ENCODE measurements at places on chromosomes 6 and 20.
A peak's percentile ranks its signal among the peaks of the same experiment; 100 is the strongest.

- no peak for DNase-seq
These were observed 225.1 kb downstream of the UBE3D start for GRCh38 chr6:82840571-82840970.

DNA sequence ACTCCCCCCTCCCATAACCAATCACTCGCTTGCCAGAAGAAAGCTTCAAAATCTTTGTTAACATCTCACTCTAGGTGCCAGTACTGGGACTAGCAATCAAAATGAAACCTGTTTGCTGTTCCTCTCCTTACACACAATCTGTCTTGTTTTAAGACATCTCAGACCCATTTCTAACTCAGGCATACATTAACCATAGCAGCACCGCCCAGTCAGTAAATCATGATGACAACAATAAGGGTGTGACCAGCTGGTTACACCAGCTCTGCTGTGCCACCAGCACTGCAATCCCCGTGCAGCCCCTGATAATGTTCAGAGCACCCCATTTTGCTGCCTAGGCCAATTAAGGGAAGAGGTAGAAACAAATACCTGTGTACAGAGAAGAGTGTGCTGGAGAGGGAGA is 185.2 kb upstream of the TAB2 start:
- peak; percentile 27 for DNase-seq

- DNase-seq = peak; percentile 56
These were observed 42.3 kb downstream of the CHMP4B start for GRCh38 chr20:33853507-33853813.

DNA sequence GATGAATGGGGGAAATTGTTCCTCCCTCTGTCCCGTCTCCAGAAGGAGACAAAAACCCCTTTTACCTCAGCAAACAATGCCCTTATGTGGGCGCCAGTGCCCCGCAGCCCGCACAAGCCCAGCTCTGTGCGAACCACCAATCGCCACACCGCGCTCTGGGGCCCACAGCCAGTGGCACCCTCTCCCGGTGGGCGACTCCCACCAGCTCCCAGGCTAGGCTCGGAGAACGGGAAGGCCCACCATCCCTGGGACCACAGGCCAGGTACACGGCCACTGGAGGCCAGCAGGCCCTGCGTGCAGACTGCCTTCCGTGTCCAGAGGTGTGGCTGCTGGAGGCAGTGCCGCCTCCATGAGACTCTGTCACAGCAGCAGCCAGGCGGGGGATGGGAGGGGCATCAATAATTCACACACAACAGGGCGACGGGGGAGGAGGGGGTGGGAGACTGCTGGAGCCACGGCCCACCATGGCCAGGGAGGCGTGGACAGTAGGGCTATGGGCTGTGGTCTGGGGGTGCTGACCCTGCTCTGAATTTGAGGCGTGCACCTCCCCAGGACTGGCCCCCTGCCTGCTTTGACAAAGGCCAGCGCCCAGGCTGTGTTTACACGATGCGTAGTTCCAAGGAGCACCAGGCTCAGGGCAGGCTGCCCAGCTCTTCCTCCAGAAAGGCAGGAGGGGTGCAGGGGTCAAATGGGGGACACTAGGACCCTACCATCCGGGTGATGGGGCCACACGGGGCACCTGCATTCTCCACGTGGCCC is 105.7 kb downstream of the ASXL1 start:
- no peak for DNase-seq

- no peak for DNase-seq
These were observed 140.1 kb upstream of the BEND6 start for GRCh38 chr6:56814802-56815201.

GRCh38 chr6:33755070-33755869 is 8.6 kb upstream of the IP6K3 start:
- DNase-seq = no peak

GRCh38 chr20:32743237-32744112 is at the start of gene COMMD7:
COMMD7 (minus strand) TSS chr20:32743467; CDS start chr20:32743391, 76 bp downstream.
- DNase-seq = peak; percentile 93

DNA sequence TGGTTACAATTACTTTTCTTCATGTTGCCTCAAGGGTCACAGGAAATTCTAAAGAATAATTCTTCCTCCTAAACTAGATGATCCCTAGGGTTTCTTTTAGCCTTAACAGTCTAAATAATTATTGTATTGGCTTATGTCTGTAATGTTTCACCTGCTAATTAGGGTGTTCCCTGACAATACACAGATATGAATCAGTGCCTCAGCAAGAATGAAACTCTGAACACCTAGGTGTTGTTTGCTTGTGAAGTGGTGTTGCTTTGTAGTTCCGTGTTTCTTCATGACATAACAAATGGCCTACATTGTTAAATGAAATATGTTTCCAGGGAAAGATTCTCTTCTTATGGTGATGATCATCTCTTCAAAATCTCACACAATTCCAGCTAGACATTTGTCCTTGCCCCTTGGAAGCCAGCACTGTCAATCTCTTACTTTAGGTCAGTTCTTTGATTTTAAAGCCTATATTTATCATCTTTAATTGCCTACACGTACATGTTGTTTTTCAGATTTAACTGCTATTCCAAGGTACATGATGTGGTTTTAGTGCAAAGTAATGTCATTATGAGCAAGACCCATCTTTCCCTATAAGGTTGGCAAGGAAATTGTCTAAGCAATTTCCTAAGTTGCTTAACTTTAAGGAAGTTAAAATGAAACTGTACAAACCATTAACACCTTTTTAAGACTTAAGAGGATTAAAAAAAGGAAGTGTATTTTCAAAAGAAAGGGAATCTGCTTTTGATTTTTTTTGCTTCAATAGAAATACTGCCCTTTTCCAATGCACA is 111.9 kb downstream of the TBC1D7 start:
- DNase-seq = no peak

DNA sequence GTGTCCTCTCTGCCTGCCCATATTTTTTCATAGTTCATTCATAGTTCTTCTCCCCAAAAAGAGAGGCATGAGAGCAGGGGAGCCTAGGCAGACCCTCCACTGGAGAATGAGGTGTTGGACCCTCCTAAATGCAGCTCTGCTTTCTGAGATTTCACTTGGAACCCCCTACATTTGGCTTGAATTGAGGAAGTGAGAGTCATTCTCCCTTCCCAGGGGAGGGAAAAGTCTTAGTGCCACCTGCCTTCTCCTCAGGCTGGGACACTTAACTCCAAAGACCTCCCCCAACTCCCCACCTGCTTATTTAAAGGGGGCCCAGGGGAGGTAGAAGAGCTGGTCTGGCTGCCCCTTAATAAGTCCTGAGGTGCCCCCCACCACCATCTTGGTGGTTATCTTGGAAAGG is 78.2 kb downstream of the CHMP4B start:
- no peak for DNase-seq

- DNase-seq = no peak
These were observed 12.6 kb downstream of the RNF217 start for GRCh38 chr6:124974771-124975377.

DNA sequence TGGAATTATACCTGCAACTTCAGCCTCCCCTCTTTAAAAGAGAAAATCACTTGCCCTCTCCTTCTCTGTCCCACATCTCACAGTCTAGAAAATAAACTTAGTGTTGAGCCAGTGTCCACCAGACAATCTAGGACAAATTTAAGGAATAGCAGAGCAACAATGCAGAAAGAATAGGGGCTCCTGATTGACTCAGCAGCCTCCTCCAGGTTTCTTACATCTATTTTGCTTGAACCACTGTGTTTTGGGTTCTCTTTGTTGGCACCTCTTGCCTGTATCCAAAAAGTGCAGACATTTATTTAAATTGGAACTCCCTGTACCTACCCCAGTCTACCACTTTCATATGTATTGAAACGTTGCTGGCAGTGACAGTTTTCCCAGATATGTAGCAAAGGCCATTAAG is 133.7 kb upstream of the HSF2 start:
- DNase-seq = no peak

DNA sequence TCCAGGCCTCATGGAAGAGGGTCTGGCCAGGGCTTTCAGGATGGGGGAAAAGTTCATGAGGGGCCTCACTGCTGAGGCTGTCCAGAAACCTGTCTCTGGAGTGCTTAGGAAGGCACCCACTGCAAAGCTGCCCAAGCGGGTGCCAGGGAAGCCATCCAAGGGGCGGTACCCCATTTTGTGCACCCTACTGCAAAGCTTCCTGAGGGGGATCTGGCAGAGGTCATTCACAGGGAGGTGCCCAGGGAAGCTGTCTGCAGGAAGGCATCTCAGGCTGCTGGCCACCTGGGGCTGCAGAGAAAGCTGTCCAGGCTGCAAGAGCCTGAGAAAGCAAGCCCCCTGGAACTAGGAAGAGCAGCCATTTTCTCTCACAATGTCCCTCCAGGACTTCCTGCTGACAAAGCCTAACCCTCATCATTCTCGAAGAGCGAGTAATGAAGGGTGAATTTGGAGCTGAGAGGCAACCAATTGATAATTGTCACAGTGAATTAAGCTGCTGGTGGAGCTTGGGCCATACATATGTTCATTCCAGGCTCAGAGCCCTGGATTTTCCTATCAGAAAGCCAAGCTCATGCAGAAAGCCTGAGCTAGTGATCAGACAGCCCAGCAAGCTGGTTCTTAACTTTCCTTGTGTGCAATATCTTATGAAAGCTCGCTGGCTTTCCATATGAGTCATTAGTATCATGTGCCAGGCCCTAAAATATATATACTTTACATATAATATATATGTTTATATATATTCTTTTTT is 62.2 kb upstream of the SLC22A16 start:
- no peak for DNase-seq

- DNase-seq = no peak
These were observed 29.1 kb downstream of the OPN5 start for GRCh38 chr6:47810885-47811284.

- DNase-seq = no peak
These were observed 23.0 kb upstream of the FKBP1A start for GRCh38 chr20:1415667-1416468.

DNA sequence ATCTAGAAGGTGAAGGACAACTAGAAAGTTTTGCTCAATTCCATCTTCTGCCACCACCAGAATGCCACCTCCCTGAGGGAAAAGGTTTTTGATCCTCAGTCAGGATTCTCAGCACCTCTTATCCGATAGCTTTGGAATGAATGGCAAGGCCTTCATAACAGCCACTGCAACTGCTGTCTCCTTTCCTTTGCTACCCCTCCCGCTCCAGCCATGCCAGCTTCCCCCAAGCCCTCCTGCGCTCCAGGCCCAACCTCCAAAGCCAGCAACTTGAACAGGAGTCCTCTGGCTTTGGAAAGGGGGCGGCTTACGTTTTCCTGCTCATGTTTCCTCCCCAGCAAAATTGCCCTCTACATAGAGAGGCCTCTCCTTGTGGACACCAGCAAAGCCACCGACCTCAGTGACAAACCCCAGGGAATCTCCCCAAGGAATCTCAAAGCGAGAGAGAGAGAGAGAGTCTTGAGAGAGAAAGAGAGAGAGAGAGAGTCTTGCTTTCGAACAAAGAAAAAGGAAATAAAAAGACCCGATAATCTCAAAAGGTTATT is 420 bp upstream of the BTN2A1 start:
- peak; percentile 15 for DNase-seq

DNA sequence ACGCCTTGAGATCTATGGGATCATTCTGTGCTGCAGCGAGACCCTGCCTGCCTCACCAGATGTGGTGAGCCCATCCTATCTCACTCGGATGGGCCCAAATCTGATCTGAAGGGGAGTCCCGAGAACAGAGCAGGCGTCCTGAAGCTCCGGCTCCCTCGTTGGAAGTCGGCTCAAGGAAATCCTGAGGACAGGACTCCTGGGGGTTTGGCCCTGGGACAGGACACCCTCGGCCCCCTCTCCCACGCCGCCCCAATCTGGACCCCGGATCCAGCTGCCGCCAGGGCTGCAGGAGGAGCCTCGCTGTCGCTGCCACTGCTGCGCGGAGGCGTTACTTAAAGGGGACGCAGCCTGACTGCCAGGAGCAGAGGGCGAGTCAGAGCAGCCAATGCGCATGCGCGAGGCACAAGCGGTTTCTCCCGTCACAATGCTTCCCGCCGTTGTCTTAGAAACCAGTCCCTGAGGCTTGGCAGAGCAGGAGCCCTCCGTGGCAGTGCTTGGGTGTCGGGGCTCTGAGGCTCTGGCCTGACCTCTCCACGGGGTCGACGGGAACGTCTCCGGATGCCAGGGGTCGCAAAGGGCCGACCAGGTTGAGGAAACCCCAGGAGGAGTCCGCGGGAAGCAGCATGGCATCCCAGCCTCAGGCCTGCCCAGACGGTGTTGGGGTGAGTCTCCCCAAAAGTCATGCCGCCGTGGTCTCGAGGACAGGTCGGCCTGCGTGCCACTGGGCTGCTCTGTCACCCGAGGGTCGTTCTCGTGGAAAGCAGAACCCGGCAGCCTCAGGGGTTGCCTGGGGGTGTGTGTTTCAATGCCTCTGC is 1567.8 kb upstream of the DEFB115 start:
- DNase-seq = peak; percentile 38

DNA sequence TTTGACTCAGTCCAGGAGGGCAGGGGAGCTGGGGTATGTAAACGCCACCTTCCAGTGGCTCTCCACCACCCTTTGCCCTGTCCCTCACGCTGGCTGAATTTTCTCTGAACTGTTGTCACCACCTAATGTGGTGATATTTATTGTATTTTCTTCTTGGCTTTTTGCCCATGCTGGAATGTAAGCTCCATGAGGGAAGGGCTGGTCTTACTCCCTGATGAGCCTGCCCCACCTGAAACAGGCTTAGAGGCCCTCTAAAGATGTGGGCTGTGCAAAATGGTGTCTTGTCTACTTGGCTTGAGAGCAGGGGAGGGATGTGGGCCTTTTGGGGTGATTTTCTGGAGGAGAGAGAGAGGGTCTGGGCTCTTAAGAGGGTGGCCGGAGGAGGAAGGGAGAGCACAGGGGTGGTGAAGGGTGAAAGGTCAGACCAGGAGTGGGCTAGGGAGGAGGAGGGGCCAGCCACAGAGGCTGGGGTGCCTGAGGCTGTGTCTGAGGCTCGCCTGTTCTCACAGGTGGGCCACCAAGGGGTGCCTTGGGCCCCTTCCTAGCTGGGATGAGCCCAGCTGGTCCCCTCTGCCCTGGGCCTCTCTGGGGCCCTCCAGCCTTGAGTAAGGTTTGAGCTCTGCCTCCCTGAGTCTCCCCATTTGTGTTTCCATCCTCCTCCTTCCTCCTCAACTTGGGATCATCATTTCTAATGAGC is 37.3 kb downstream of the SPDEF start:
- DNase-seq = no peak

- no peak for DNase-seq
These were observed 6.7 kb upstream of the TMEM30A start for GRCh38 chr6:75291331-75291730.

- no peak for DNase-seq
These were observed 59.8 kb upstream of the HSF2 start for GRCh38 chr6:122339661-122340060.

DNA sequence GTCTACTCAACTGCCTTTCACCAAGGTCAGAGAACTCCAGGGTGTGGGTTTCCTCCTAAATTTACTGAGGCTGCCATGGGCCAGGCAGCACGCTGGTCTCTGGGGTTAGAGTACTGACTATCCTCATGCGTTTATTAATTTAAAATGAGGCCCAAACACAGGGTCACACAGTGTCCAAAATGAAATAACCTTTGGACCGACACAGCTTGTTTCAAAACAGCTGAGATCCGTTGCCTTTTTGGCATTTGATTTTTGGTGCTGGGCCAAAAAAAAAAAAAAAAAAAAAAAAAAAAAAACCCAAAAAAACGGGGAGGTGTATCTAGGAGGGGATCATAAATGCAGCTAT is 14.6 kb upstream of the TOX2 start:
- DNase-seq = no peak

GRCh38 chr6:122791310-122791679 is 2.2 kb downstream of the SMPDL3A start:
- DNase-seq = no peak
